Large intestine (tissue), 12 donors: ENCODE measurements at places on chromosomes 6 and 20.

- no peak for DNase-seq
Observed at GRCh38 chr6:13044896-13045295, 283.4 kb downstream of the TBC1D7 start.

DNA sequence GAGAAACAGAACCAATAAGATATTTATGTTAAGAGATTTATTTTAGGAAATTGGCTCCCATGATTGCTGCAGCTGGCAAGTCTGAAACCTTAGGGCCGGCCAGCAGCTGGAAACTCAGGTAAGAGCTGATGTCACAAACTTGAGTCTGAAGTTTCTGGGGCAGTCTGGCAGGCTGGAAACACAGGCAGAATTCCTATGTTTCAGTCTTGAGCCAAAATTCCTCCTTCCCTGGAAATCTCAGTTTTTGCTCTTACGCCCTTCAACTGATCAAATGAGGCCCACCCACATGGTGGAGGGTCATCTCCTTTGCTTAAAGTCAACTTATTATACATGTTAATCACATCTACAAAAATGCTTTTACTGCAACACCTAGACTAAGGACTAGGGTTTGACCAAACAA is 184.1 kb downstream of the SOD2 start:
- DNase-seq, result no peak

DNA sequence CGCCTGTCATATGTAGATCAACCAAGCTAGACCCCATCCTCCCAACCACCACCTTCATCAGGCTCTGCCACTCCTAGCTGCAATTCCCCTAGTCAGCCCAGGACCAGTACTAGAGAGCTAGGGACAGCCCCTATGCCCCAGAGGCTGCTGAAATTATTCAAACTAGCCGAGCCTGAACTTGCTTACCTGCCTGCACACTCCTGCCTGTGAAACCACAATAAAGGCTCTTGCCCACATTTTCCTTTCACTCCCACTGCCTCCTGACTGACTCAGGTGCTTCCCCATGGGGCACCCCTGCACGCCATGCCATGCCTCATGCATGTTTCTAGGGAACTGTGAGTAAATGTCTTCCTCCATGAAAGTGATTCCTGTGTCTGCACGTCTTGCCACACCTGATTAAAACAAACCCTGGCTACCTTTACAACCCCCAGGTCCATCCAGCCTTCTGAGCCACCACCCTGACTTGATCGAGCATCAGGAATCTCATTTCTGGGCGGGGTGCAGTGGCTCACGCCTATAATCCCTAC is 66.5 kb upstream of the IER3 start:
- peak; percentile 45 for DNase-seq

GRCh38 chr6:95917034-95917433 is 98.7 kb upstream of the FUT9 start:
- no peak for DNase-seq

DNA sequence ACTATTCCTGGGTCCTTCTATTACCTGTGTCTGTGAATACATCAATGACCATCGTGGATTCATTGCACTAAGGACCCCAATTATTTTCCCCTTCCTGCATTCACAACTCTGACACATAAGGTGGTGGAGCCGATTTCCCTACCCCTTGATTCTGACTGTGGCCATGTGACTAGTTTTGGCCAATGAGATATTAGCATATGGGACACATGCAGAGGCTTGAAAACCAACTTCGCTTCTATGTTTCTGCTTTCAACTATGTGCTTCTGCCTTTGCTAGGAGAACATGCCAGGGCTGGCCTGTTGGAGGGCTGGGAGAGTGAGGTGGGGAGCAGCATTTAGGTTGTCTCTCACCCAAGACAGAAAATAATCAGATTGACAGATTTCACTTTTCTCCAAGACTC is 483.1 kb upstream of the JAG1 start:
- no peak for DNase-seq

DNA sequence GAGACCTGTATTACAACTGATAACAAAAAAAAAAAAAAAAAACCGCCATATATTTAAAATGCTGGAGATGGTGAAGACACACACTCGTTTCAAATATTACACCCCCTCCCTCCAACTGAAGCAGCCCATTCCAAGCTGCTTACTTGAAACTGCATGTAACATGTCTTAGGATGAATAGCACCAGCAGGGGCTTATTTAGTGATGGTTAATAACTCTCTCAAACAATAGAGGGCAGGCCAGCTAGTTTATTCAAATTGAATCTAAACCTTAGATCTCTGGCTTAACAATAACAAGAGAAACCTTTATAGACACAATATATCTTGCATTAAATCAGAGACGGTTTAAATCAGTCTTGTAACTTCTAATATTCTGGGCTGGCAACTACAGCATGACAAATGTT is 9.3 kb upstream of the JPH2 start:
- no peak for DNase-seq

- no peak for DNase-seq
Observed at GRCh38 chr20:47988676-47989075, 203.4 kb upstream of the SULF2 start.

- no peak for DNase-seq
Observed at GRCh38 chr20:1891263-1892118, 3.7 kb upstream of the SIRPA start.
